ENCODE measurements at places on chromosomes 2 and 18.

DNA sequence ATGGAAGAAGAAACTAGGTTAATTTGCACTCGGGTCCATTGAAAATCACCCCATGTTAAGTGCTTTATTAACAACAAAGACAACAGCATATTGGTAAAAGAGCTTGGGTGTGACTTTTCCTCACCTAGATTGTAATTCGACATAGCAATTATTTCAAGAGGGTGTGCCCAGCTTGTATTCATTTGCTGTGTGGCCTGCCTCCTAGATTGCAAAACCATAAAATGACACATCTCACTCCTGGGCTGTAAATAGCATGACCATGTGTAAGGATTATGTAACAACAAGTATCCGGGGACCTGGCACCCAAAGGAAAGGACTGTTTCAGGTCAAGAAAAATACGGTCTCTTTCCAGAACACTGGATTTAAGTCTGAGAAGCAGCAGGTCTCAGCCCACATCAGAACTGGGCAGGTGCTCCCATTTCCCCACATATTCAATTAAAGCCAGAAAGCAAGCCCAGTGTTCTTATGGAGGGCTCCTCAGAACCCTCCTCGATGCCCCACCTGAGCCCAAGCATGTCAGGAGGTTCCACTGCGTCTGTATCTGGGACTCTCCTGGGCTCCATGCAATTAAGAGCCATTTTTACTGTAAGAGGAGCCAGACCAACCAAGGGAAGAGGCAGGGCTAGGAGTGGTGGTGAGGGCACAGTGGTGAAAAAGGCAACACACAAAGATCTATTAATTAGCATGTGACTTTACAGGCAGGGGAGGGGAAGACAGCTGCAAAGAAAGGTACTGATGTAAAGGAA lies 39.2 kb downstream of the MREG start:
- peak; percentile 78 for DNase-seq

DNA sequence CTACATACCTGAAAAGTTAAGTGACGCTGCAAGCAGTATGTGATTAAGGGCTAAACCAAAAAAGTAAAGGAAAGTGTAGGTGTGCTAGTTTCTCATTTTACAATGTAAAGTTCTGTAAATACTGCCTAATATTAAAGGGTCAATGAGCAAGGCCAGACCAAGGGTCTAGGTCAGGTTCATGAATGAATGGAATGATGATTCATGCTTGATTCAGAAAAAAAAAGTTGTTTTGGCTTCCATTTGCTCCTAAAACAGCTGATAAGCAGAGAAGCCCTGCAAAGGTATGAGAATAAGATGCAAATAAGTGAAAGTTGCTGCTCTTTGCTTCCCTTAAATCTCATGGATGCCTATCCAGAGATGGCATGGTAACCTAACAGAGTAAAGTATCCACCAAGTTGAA lies 61.3 kb downstream of the PTRHD1 start:
- DNase-seq = no peak

- no peak for DNase-seq
Observed at GRCh38 chr18:80229363-80229762, 18.0 kb downstream of the PARD6G start.

DNA sequence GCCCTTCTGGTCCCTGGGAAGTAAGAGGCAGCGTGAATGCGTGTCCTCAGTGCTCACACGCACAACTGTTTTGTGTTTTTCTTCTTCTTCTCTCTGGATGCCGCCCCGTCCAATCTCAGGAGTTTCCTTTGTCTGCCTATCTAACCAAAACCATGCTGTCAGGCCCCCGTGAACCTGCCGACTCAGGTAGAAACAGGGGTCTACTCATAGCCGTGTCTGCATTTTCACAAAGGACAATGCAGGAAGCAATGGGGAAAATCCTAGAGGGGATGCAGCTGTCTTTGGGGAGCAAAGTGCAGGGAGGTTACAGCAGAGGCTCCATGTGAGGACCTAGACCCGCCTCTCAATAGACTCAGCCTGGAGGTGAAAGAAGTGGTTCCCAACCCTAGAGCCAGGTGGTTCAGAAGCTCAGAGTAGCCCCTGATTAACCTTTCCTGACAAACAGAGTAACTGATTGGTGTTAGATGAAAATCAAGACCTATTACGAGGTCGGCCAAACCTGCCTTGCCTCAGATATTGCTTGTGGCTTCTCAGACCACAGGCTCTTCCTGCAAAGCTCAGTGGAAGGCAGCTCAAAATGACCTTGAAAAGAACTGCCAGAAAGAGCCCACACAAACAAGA lies 49.3 kb downstream of the CD226 start:
- DNase-seq = no peak
